GM03348 (cell line): ENCODE measurements at places on chromosomes 6 and 20.

GRCh38 chr6:158666628-158667359, 16.9 kb downstream of the SYTL3 start:
- DNase-seq = peak; percentile 61

- peak; percentile 88 for DNase-seq
These were observed 4.9 kb upstream of the BIRC7 start for GRCh38 chr20:63230800-63231268.

DNA sequence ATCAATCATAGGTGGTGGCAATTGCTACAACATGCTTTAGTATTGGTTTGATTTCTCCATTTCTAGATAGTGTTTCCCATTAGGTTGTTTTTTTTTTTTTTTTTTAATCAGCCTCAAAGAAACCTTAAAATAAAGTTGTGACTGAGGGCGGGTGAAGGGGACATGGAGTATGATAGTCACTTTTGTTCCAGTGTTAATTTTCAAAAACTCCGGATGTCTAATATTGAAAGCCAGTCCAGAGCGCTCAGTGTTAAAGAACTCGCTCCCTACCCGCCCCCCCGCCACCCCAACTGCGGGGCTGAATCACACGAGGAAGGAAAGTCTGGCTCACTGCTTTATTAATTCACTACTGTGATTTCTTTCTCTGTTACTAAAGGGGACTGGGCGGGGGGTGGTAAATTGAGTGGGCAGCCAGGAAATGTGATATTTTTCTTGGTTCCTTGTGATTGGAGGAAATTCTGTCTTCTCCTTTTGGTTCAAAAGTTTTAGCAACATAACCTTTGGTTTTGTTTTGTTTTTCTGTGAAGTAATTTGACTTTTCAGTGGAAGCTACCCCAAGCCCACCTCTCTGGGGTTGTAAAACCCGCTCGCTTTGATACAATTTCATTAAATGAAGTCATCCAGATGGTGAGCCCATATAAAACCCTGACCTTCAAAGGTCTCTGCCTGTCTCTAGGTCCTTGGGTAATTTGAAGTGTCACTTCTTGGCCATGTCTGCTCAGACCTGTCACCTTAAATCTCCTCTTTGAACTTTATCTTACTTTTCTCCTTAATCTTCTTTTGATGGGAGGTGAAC, 38.0 kb downstream of the TNFAIP3 start:
- DNase-seq = peak; percentile 39

- no peak for DNase-seq
These were observed 10.7 kb upstream of the VEGFA start for GRCh38 chr6:43759136-43759906.

GRCh38 chr6:48280035-48280620, 169.1 kb upstream of the PTCHD4 start:
- no peak for DNase-seq

- DNase-seq = no peak
These were observed 146.1 kb downstream of the PCSK2 start for GRCh38 chr20:17372806-17373440.

DNA sequence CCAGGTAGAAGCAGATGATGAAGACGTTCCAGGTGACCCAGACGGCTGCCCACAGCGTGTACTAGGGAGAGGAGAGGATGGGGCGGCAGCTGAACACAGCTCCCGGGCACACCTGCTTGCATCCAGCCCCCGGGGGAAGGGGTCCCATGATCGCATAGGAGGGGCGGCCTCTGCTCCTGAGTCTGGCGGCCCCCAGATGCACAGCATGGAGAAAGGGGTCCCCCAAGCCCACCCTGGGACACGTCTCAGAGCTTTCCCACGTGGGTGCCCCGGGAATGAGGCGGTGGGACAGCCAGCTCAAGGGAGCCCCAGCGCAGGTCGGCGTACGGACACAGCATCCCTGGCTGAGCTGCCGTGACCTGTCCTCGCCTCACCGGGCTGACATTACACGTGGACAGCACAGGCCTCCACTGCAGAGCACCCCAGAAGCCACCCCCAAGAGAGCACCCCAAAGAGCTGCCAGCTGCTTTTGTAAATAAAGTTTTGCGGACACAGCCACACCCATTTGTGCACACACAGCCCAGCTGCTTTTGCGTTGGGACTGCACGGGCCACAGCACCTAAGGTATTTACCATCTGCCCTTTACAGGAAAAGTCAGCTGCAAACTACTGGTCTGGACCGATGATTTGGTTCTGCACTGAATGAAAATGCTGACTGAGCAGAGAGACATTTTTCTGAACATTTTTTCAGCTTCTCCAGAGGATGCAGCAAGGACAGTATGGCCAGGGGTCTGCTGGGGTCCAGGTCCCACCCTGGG, 5.2 kb downstream of the NKAIN4 start:
- no peak for DNase-seq

DNA sequence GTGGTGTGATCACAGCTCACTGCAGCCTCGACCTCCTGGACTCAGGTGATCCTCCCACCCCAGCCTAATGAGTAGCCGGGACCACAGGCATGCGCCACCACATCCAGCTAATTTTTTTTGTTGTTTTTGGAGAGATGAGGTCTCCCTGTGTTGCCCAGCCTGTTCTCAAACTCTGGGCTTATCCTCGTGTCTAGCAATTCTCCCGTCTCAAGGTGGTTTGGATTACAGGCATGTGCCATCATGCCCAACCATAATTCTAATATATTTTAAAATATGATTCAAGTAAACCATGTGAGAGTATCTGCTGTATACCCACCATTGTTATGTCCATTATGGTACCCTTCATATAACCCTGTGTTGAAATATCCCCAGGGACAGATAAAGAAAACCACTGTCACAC, 60.3 kb upstream of the C20orf144 start:
- DNase-seq = no peak

- no peak for DNase-seq
These were observed 69.2 kb upstream of the PTGIS start for GRCh38 chr20:49637046-49637637.

DNA sequence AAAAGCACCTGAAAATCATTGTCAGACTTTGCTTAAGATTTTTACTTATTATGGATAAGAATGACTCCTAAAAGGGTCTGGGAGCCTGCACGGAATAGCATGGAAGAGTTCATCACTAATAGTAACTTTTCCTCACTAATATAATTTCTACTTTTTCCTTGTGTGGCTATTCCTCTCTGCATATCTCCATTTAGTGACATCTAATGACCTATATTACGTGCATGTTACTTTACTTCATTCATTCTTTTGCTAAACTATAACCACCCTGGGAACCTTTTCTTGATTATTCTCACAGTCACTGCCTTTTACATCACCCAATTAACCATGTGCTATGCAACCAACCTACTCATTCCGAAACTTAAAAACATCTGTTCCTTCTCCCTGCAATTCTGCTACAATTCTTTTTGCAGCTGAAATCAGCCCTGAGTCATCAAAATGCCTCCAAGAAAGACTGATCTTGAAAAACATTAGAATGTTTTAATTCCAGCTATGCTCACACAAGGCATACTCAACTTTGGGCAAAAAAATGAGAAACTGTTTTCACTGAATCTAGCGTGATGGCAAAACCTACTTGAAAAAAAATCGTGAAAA, 313.3 kb downstream of the RNGTT start:
- DNase-seq = peak; percentile 61

DNA sequence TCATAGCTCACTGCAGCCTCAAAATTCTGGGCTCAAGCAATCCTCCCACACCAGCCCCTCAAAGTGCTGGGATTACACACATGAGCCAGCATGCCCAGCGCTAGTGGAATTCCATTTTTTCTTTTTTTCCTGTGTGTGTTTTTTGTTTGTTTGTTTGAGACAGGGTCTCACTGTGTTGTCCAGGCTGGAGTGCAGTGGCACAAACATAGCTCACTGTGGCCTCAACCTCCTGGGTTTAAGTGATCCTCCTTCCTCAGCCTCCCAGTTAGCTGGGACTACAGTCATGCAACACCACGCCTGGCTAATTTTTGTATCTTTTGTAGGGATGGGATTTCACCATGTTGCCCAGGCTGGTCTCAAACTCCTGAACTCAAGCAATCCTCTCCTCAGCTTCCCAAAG, 14.1 kb upstream of the PARD6B start:
- DNase-seq = no peak

DNA sequence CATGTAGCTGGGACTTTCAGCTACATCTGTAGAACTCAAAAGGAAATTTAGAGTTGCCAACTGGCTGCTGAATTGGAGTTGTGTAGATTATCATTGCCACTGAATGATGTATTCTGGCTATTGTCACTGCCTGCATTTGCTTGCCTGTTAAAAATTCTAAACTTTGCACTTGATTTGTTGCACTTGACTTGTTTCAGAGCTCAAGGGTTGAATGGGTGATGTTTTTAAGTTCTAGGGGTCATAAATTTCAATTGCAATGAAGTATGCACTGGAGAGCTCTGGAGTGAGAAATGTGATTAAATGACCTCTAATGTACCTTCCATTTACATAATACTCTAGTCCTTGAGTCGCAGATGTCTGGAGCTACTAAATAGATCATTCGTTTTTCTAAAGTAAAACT, 102.4 kb downstream of the TNFRSF21 start:
- DNase-seq = no peak

DNA sequence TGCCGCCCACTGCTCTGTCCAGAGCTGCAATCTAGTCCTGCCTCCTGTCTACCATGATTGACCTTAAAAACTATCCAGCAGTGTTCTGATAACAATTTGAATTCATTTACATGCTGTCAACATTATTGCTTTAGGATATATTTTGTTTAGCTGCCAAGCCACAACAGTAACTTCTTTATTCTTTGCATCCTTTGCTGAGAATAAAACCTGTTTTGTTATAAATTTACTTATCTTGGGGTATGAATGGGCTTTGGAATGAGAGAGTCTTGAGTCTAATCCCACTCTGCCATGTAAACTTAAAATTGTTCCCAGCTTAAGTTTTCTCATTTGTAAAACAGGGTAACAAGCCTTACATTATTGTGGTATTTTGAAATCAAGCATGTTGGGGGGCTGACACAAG, 116.4 kb downstream of the FLRT3 start:
- DNase-seq = no peak

DNA sequence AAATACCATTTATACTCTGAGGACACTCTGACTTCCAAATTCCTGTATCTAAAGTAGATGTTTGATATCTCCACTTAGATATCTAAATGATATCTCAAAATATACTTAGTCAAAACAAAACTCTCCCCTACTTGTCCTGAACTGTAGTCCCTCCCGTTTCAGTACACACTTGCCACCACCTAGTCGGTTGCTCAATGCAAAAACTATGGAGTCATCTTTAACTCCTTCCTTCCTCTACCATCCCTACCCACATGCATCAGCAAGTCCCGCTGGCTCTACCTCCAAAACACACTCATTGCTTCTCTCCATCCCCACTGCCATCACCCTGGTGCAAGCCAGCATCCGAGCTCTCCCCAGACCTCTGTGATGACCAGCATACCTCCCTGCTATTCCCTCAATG, 13.2 kb downstream of the STX7 start:
- no peak for DNase-seq

GRCh38 chr20:36391456-36391855, 85.3 kb downstream of the DLGAP4 start:
- no peak for DNase-seq

DNA sequence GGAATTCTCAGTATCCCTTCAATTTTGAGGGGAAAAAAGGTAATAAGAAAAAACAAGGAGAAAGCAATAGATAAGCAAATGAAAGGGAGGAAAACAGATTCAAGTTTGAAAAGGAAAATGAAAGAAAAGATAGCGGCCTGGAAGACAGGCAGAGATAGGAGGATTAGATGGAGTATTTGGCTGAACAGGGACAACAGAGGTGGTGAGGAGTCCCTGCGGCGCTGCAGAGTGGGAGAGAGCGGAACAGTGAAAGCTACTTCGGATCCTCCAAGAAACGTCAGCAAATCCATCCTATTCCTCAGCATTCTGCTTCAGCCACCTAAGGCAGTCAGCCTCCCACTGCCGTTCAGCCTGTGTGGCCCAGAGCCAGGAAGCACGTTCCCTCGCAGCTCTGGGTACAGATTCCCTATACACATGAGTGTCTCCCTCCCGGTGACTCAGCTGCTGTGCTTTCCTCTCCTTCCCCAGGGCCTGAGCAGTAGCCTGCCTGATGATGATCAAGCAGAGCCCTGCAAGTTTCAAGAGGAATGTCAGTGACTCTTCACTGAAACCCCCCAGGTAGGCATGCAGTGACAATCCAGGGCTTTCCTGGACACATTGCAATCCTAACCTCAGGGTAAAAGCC, 43.4 kb upstream of the CDYL start:
- DNase-seq = peak; percentile 89

GRCh38 chr20:23061734-23062561, 12.5 kb upstream of the THBD start:
- DNase-seq = peak; percentile 82

GRCh38 chr6:152727507-152727906, 23.1 kb upstream of the VIP start:
- no peak for DNase-seq

- no peak for DNase-seq
These were observed 32.5 kb downstream of the THEMIS start for GRCh38 chr6:127868338-127868737.

DNA sequence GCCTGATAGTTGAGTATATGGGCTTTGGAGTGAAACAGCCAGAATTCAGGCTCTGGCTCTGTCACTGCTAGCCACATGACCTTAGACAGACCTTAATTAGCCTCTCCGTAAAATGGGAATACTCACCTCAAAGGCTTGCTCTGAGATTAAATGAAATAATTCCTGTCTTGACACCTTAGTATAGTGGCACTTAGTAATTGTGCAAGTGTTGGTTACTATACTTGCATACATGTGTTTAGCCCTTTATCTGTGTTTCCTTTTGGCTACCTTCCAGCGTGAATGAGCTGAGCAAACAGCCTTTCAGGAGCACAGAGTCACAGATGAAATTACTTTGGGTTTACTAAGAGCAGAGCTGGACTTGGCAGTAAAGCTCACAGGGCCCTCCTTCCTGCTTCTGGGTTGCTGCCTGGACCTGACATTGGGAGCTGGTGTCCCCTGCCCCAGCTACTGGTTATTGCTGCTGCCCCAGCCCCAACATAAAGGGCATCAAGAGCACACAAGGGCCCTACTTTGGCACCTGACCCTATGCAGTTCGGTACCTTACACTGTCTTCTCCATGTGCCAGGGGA, 32.8 kb downstream of the CD164 start:
- DNase-seq = peak; percentile 65

- DNase-seq = peak; percentile 4
These were observed 955.6 kb downstream of the TBC1D32 start for GRCh38 chr6:120378582-120379220.
